ENCODE measurements at places on chromosomes 7 and 10.
A peak's percentile ranks its signal among the peaks of the same experiment; 100 is the strongest.

DNA sequence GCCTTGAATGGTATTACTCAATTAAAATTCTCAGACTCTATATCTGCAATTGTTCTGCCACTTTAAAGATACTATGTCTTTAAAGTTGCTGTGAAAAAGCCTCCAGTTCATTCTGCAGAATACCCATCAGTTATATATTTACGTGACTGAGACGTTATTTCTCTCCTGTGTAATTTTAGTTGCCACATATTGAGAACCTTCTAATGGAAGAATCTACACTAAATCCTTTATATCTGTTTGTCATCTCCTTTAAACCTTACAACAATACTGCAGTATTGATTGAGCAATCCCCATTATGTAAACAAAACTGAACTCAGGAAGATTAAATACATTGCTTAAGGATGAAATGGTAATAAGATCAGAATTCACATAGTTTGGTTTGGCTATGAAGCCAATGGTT, 30.0 kb downstream of the GPR141 start:
- no peak for DNase-seq

DNA sequence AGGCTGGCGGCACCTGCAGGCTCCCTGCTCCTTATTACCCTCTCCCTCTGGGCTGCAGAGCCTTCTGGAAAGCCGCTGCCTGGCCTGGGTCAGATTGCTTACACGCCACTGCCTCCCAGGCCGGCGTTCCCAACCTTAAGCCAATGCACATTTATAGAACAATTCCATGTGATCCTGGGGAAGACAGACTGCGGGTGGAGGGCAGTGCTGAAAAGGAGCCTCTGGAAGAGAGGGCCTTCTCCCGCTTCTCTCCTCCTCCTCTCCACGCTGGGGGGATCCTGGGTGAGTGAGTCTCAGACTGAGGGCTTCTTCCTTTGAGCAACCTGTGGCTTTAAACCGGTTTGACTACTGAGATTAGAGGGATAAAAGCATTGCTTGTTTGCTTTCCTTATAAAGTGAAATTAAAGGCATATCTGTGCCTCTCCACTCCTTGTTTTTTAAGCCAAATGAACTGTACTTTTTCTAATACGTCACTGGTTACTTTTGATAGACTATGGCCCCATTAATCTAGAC, 5.5 kb downstream of the TACC2 start:
- DNase-seq = no peak

DNA sequence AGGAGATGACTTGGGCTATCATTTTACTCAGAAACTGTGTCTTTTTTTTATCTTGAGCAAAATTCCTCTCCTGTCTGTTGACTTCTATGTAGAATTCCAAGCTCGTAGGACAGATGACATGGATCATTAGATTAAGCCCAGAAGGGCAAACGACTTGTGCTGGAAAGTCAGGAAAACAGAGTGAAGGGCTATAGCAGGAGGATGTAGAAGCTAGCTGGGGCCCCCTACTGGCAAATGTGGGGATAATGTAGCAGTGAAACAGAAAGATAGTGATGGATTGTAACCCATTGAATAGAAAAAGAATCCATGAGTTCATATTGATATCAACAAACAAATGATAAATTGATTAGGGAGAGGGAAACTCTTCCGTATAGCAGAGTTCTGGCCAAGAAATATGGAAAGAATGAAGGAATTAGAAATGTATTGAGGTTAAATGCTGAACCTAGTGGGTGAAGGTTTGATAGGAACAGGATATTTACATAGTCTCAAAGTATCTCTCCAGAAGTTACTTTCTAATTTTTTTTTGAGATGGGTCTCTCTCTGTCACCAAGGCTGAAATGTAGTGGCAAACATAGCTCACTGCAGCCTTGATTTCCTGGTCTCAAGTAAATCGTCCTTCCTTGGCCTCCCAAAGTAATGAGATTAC, 103.6 kb downstream of the LYZL1 start:
- DNase-seq = no peak

GRCh38 chr7:38178695-38179344, 775 bp downstream of the STARD3NL start:
- no peak for DNase-seq

- peak; percentile 20 for DNase-seq
Observed at GRCh38 chr10:75434291-75434690, 2.9 kb downstream of the LRMDA start.

Data from MV-4-11 (cell line).